ENCODE measurements at places on chromosomes 13 and 19.

GRCh38 chr13:39054112-39054511 is 15.9 kb downstream of the NHLRC3 start:
- no peak for DNase-seq

- DNase-seq = no peak
These were observed 403.3 kb upstream of the ATXN8OS start for GRCh38 chr13:69704311-69704710.

DNA sequence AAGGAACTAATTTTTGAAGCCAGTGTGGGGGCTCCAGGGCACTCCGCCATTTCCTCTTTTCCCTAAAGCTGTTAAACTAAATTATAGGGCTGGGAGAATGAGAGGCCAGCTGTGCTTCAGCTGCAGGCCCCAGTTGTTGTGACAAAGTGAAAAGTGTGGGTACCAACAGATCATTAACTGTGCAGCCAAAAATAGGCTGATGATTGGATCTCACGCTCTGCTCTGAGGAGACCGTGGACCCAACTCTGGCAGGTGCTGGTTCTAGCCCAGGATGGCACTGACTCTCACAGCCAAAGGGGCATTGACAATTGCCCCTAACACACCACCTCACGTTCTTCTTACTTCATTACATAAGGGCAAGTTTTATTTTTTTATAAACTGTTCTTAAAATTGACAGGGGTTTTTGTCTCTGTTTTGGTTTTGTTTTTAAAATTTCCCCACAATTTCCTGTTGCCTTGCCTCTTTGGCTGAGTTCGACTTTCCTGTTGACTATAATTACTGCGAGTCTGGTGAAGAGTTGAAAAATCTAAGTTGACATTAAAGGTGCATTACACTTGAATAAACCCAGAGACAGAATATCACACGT is 391.0 kb downstream of the FGF9 start:
- DNase-seq = no peak

DNA sequence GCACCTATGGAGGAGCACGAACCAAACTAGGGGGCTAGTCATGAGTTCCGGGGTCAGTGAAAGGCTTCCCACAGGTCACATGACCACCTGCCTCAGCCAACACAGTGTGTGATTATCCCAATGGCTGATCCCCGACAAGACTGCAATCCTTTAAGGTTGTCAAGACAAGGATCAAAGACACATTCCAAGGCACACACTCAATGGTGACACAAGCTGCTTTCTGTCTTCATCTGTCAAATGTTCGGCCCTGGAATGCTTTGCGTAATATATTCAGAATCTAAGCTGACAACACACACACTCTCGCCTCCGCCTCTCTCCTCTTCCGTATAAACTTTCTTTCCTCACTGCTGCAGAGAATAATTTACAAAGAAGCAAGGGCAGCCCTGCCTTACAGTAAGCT is 11.7 kb downstream of the RANBP3 start:
- DNase-seq = no peak

GRCh38 chr19:34983786-34984185 is 16.3 kb upstream of the GRAMD1A start:
- DNase-seq = no peak

GRCh38 chr13:40469581-40470310 is 196.7 kb downstream of the FOXO1 start:
- DNase-seq = no peak

GRCh38 chr19:40745402-40745780 is 4.9 kb downstream of the ACTMAP start:
- DNase-seq = no peak

DNA sequence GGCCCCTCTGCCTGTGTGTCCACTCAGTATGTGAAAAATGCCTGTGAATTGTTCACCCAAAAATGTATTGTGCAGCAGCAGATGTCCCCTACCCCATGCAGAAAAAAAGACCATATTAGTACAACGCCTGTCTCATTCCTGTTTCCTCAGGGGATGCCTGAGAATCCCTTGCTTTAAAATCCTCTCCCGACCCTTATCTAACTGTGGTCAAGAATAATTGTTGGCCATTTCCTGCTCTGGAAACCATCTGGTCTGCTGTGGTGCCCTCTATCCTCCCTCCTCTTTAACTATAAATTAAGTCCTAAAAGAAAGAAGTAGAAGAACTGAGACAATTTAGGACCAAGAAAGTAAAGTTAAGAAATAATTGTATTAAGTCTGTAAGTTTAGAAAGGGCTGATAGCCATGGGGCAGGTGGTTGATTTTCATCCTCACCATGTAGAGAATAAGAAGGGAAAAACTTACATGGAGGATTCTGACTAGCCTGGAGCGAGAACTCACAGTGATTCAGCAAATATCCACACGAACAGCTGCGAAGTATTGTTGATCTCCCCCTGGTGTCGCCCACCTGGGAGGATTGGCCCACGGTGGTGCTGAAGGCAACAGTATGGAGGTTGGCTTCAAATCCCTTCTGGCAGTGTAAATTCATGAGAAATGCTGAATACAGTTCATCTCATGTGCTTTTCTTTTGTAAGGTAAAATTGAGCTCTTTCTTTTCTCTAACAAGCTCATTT is 85.6 kb downstream of the COL4A2 start:
- no peak for DNase-seq

GRCh38 chr19:18173054-18173571 is 500 bp upstream of the IFI30 start:
- no peak for DNase-seq

- DNase-seq = no peak
These were observed 15.8 kb upstream of the ZNRF4 start for GRCh38 chr19:5439452-5439851.

- peak; percentile 19 for DNase-seq
These were observed 100.7 kb upstream of the RXFP2 start for GRCh38 chr13:31638577-31638976.

DNA sequence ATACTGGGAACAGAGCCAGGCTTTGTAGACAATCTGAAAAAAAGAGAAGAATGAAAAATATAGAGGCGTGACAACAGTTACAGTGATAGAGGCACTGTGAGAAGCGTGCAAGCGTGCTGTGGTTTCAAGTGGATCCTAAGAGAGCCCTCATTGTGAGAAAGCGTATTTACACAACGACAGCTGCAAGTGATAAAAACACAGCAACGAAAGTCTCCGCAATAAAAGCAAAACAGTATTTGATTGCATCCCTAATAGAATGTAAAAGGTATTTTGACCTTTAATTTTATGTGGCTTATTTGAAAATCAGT is 642.7 kb upstream of the ARGLU1 start:
- DNase-seq = no peak

GRCh38 chr19:33686262-33686661 is 64.5 kb downstream of the CHST8 start:
- DNase-seq = no peak

- DNase-seq = no peak
These were observed 1.8 kb downstream of the NCAN start for GRCh38 chr19:19213426-19214158.

Data from H54 (cell line).